ENCODE measurements at places on chromosomes 7 and 10.

GRCh38 chr7:51268859-51269258 is 47.8 kb downstream of the COBL start:
- DNase-seq: no peak

GRCh38 chr7:10718768-10719167 is 254.9 kb upstream of the PHF14 start:
- no peak for DNase-seq

DNA sequence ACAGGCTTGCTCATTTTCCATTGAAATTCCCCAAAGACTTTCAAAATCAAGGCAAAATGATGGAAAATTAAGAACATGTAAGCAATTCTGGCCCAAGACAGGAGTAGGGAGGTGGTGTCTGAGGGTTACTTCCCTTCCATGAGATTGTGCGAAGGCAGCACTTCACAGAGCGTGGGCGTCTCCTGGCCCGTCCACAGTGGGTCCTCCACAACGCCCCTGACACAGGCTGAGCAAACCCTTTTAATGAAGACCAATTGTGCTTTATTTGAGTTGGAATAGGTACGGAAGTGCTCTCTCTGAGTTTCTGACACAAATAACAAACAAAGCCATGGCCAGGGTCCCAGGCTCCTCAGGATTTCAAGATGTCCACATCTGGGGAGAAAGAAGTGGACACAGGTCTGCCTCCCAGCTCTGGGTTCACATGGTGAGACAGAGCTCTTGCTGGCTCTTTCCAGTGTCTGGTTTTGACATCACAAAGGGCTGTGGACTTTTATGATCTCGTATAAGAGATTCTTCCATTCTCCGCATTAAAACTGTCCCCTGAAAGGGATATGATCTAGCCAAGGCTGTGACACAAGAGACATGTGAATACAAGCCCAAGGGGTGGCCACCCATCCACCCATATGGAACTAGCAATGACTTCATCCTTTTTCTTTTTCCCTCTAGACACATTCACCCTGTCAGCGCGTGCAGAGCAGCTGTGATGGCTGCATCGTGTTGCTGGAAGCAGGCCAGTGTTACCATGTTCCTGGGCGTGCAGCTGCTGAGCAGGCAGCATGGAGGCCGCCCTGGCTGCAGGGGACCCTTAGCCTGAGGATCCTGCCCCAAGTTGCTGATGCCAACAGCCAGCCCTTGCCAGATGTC is 145.6 kb downstream of the ADAM12 start:
- no peak for DNase-seq

- no peak for DNase-seq
Measured at GRCh38 chr10:127619546-127620325, 70.6 kb downstream of the NPS start.

- peak; percentile 50 for DNase-seq
Measured at GRCh38 chr10:113993489-113993991, 50.1 kb upstream of the ADRB1 start.

GRCh38 chr10:131625041-131625440 is 275.8 kb upstream of the PPP2R2D start:
- DNase-seq: no peak

DNA sequence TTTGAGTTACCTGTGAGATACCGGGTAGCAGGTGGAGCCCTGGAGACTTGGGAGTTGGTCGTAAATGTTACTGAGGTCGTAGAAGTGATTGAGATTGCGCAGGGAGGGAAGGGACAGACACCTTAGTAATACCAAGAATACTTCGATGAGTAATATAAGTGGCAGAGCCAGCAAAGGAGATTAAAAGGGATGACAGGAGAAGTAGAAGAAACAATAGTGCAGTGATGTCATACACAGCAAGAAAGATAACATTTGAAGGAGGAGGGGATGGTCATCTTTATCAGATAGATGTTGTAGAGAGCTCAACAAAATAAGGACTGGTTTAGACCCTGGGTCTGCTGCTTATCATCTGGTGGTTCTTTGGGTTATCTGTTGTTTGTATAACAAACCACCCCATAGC is 5.0 kb downstream of the BCCIP start:
- no peak for DNase-seq

DNA sequence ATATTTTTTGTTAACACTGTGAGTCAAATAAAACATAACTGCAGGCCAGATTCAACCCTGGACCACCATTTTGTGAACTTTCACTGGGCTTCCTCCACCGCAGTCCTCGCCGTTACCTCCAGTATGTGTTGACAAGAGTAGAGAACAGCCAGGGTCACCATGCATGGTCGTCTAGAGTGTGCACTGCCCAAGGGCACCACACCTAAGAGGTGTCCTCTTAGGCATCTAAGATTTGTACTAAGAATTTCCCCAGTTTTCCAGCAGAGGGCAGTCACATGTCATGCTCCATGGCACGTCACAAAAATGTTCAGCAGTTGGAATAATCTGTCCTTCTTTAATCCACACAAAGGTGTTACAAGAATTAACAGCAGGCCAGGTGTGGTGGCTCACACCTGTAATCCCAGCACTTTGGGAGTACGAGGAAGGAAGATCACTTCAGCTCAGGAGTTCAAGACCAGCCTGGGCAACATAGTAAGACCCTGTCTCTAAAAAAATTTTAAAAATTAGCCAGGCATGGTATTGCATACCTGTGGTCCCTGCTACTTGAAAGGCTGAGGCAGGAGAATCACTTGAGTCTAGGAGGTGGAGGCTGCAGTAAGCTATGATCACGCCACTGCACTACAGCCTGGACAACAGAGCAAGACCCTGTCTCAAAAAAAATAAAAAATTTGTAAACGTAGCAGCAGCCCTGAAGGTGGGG is 71.2 kb upstream of the FOXK1 start:
- peak; percentile 76 for DNase-seq

DNA sequence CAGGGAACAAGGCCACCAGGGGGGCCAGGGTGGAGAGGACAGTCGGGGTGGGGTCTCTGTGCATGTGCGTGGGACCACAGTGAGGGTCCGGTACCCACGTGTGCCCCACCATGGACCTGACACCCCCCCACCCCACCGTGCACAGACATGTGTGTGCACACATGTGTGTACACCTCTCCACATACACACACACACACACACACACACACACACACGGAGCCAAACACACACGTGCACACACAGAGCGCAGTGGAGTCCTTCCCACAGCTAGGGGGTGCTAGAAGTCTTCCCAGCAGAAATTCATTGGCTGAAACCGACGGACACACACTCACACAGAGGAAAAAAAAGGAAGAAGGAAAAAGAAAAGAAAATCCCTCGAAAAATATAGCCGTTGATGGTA is 42.8 kb upstream of the GNA12 start:
- peak; percentile 77 for DNase-seq

- DNase-seq: no peak
Measured at GRCh38 chr7:150806863-150807262, 6.3 kb downstream of the TMEM176A start.

GRCh38 chr7:29946428-29947186 is 43.0 kb downstream of the SCRN1 start:
- peak; percentile 39 for DNase-seq

- DNase-seq: no peak
Measured at GRCh38 chr7:44099669-44100068, 4.5 kb upstream of the AEBP1 start.

GRCh38 chr10:119849944-119850343 is 22.7 kb downstream of the MCMBP start:
- DNase-seq: no peak

DNA sequence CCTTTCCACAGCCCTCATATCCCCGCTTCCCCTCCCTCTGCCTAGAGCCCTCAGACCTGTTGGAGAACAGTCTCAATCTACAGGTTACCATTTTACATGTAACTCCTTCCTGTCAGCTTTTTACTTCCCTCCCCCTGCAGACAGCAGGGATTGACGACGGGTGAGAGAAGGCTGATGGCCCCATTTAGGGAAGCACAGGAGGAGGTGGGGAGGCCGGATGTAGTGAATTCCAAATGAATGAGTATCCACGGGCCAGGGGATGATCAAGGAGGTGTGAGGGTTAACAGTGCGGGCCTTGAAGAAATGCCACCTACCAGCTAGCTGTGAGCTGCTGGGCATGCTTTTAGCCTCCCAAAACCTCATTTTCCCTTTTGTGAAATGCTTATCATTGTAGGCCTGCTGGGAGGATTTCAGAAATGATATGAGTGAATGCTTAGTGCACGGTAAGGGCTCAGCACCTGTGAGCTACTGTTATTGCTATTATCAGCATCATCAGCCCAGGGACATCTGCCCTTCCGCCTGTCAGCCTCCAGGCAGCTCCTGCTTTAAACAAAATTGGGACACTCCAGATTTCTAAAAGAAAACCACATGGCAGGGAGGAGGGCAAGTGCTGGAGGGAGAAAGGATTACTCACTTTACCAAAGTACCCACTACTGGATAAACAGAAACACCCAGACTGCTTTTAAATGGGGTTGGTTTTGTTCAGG is 6.5 kb upstream of the NANOS1 start:
- no peak for DNase-seq

DNA sequence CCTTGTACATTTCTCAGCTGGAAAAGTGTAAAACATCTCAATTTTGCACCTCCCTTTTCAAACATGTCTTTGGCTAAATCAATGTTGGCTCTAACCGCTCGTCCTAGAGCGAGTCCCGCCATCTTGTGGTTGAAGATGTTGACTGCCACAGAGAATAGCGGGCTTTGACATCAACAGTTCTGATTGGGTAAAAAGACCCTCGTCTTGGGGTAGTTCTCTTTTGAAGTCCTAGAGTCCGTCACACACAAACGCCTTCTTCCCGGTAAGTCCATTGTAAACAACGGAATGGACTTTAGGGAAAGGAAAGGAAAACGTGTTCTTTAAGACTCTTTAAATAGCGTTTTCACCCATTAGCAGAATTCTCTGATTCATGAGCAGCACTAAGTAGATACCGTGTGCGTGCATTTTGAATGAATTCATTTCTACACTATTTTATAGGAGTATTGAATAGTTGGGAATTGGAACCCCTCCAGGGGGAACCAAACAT is 452 bp upstream of the RPP30 start:
- peak; percentile 56 for DNase-seq

DNA sequence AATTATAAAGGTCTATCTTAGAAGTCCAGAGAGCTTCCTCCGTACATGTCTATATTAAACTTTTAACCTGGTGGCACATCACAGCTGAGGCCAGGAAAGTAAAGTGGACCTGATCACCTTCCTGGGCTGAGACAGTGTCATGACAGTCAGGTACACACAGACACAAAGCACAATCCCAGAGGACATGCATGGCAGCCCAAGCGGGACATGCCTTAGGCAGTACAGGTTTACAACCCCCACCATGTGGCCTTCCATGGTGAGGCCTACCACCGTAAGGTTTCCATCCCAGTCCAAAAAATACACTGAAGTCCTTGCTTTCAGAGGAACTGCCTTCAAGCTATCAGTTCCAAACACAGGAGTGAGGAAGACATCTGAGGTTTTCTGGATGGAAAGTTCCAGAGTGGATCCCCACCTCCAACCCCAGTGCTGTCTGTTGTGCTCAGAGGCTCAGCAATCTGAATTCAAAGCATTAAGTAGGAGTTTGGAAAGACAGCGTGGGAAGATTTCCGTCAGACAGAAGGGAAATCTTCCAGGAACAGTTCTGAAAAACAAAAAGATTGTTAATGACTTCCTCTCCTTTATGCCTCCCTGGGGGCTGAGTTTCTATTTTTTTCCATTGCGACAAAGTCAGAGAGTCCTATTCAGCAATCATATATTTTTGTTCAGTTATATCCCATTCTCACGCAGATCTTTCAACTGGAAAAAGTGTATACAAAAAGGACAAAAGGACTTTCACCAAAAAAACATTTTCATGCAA is 20.1 kb downstream of the IFIT3 start:
- peak; percentile 50 for DNase-seq

- no peak for DNase-seq
Measured at GRCh38 chr7:154342971-154343633, 290.9 kb downstream of the DPP6 start.

- DNase-seq: no peak
Measured at GRCh38 chr10:64598600-64598999, 1077.4 kb downstream of the REEP3 start.

DNA sequence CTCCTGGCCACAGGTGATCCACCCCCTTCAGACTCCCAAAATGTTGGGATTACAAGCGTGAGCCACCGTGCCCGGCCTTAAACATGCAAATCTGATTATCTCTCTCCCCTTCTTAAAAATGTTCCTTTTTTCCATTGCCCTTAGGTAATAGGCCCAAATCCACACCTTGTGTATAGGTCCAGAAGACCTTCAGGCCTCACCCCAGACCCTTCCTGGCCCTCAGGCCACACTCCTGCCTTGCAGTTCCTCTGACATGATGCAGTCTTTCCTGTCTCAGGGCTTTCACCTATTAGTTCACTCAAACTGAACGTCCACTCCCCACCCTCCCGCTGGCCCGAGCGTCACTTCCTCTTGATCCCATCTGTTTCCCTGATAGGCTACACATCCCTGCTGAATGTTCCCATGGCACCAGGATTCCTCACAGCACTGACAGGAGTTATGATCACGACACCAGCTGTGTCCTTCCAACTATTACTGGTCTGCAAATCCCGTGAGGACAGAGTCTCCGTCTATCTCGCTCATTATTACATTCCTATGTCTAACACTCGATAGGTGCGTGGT is 46.4 kb downstream of the DENND2A start:
- DNase-seq: no peak

- DNase-seq: no peak
Measured at GRCh38 chr7:25391295-25391861, 163.1 kb upstream of the NPVF start.

- no peak for DNase-seq
Measured at GRCh38 chr7:100418930-100419659, 9.4 kb downstream of the ZCWPW1 start.

DNA sequence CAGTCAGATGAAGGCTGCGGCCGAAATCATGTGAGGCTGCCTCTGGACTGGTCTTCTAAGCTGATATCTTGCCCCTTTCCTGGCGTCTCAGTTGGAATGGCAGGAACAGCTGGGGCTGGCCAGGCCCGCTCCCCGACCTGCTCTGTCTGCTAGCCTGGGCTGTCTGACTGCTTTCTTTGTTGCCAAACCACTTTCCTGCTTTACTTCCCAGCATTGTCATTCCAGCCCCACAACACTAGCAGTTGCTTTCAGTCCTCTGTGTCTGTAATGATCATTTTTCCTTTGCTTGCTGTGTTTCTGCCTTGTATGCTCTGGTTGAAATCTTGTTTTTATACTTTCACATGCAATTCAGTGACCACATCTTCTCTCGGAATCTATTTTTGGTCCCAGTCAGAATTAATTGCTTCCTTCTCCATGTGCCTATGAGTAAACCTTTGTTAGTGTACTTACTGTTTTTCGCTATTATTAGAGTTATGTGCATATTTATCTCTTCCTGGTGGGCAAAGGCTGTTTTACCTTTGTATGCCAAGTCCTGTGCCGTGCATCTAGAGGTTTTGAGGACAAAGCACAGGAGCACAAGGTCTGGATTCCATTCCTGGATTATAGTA is 21.6 kb downstream of the PRPF18 start:
- DNase-seq: no peak

DNA sequence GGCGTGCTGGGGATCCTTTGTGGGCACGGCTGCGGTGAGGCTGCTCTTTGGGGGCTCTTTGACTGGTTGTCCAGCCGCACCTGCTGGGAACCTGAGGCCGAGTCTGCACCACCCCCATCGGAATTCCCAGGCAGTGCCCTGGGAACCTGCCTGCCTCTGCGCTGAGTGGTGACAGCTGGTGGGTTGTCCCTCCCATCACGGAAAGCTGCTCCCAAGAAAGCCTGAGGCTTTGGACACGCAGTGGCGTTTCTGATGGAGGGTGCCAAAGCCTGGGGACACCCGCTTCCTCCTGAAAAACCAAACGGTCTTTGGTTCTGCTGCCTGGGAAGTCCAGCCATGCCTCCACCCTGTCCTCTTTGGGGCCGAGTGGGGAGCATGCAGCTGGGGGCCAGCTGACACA is 21.4 kb upstream of the SHH start:
- no peak for DNase-seq

- DNase-seq: no peak
Measured at GRCh38 chr10:72277340-72277995, 3.7 kb downstream of the DDIT4 start.
